M059J (cell line): ENCODE measurements at places on chromosomes 11 and 22.

DNA sequence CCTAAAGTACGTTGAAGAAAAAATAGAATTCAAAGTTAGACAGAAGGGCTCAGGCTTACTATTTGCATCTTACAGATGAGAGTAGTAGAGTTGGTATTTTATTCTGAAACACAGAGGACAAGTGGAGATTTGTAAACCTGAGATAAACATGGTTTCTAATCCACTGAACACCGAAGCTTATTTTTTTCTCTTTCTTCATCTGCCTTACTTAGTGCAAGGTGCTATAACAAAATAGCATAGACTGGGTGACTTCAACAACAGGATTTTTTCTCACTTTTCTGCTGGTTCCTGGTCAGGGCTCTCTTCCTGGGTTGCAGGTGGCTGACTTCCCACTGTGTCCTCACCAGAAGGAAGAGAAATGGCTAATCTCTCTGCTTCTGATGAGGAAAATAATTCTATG, 2.1 kb upstream of the HBG1 start:
- no peak for DNase-seq

- peak; percentile 18 for DNase-seq
Observed at GRCh38 chr11:6911948-6912347, 8.9 kb upstream of the OR2D3 start.

GRCh38 chr11:46876471-46876870, 30.4 kb upstream of the CKAP5 start:
- DNase-seq = no peak

- DNase-seq = no peak
Observed at GRCh38 chr22:44988671-44989070, 21.1 kb downstream of the PHF21B start.

DNA sequence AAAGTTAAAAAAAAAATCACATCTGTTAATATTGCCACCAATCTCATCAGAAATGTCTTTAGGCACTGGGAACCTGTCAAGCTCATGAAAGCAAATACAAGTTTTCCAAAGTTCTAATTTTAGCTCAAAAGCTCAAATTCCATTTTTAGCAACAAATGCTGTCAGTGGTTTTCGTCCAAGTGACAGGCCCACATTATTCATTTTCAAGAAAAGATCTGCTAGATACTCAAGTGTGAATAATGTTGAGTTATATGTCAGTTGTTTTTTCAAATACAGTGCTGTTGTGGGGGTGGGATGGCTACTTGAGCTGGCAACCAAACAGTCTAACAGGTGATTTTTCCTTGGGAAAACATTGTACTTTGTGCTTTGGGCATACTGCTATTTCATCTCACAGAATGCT, 1072.6 kb downstream of the OPCML start:
- no peak for DNase-seq

GRCh38 chr11:11641581-11641980, 19.8 kb upstream of the GALNT18 start:
- DNase-seq = no peak

- no peak for DNase-seq
Observed at GRCh38 chr11:93605642-93606041, 55.8 kb upstream of the CEP295 start.

DNA sequence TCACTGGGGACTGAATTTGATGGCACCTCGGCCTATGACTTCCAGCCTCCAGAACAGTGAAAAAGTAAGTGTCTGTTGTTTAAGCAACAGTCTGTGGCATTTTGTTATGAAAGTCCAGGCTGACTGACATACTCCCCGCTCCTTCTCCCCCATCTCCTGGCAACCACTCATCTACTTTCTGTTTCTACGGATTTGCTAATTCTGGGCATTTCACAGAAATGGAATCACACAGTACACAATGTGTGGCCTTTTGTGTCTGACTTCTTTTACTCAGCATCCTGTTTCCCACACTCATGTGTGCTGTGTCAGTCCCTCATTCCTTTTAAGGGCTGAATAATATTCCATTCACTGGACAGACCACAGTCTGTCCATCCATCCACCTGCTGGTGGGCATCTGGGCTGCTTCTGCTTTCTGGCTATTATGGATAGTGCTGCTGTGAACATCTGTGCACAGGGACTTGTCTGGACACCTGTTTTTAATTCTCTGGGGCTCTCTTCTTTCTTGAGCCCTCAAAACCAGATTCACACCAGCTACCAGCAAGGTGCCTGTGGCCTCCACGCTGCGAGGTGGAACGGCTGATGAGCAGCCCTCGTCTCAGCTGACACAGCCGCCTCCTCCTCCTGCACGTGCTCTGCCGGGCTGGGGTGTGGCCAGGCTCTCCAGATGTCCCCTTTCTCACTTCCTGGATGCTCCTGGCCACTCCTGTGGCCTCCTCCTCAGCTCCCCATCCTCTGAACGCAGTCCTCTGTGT, 333.1 kb downstream of the CTTN start:
- DNase-seq = no peak

DNA sequence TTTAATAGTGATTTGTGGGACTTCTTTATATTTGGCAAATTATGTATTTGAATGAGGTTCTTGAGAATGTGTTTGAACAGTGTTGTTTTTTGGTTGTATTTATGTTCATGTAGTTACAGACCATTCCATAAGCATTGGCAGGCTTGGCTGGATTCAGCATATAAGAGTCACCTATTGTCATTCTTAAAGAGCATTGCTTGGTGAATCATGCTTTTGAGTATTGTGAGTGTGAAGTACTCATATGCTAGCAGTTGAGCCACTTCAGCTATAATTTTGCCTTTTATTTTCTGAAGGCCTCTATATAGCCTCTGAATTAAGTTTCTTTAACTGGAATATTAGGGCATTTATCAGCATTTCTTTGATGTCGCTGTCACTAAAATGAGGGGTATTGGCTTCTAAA, 110.0 kb upstream of the GAL start:
- DNase-seq = peak; percentile 13

DNA sequence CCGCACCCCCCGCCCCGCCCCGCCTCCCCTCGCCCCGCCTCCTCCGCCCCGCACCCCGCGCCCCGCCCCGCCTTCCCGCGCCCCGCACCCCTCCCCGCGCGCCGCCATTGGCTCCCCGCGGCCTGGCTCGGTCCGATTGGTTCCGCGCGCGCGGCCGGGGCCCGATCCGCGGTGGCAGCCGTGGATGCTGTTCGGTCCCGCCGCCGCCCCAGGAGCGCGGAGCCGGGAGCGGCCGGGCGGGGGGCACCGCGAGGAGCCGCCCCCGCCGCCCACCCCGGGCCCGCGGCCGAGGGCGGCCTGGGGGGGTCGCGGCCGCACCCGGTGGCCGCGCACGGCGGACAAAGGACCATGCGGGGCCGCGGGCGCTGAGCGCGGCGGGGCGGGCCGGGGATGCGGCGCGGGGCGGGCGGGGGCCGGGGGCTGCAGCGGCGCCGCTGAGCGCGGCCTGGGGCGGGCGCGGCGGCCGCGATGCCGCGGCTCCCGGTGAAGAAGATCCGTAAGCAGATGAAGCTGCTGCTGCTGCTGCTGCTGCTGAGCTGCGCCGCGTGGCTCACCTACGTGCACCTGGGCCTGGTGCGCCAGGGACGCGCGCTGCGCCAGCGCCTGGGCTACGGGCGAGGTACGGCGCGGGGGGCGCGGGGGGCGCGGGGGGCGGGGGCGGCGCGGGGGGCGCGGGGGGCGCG, at the start of gene B4GALNT4:
Gene B4GALNT4, plus strand, starts transcription at position 164 of the 683 bp plus-strand sequence. Its CDS starts 305 bp downstream, at position 469.
- DNase-seq = no peak

DNA sequence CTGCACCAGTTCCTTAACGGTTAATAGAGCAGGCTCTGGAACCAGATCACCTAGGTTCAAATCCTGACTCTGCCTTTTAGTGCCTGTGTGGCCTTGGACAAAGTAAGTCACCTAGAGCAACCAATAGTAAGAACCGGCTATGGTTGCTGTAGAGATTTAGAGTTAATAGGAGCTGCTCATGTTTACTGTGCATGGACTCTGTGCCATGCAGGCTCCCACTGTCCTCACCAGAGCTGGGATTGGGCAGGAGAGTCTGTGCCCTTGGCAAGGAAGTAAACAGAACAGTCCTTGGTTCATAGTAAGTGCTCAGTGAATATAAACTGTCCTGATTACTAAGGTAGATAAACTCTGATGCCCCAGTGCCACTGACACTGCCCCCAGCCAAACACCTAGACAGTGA, 1.4 kb upstream of the TP53I11 start:
- no peak for DNase-seq

GRCh38 chr11:100941033-100941432, 188.6 kb downstream of the PGR start:
- no peak for DNase-seq

DNA sequence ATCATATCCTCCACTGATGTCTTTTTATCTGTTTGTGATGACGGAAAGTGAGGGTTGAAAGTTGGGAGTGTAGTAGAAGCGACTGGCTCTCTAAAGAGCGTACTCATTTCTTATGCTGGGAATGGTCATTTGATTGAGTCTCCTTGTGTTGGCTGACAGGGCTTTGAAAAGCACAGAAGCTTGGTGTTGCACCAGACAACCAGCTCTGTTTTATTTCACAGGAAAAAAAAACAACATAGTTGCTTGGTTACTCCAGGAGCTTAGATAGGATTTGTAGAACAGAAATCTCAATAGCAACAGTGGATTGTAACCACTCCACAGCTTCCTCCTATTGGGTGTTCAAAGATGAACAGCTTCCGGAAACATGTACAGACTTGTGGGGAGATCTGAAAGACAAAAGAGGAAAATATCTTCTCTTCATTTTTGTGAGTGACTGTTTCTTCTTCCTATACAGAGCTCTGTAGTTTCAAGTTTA, 2.7 kb downstream of the RBM14 start:
- peak; percentile 53 for DNase-seq

DNA sequence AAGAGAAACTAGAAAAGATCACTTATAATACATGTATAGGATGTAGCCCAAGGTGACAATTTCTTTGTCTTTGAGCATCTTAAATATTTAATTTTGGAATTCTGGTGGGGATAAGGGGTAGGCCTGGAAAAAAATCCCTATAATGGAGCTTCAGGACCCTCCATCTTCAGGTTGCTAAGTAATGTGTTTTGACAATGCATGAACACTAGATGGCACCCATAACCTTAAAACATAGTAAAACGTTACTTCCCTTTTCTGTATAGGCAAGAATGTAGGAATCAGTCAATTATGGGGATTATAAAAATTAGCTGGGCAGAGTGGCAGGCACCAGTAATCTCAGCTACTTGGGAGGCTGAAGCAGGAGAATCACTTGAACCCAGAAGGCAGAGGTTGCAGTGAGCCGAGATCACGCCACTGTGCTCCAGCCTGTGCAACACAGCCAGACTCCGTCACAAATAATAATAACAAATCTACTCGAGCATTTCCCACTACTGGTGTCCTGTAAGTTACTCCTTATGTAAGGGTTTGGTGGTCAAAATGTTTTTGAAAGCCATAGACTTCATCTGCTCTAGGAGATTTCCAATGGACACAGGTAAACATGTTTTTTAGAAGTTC, 541.9 kb upstream of the CCDC90B start:
- peak; percentile 36 for DNase-seq

GRCh38 chr11:46290598-46291309, 13.3 kb downstream of the CREB3L1 start:
- DNase-seq = peak; percentile 97

DNA sequence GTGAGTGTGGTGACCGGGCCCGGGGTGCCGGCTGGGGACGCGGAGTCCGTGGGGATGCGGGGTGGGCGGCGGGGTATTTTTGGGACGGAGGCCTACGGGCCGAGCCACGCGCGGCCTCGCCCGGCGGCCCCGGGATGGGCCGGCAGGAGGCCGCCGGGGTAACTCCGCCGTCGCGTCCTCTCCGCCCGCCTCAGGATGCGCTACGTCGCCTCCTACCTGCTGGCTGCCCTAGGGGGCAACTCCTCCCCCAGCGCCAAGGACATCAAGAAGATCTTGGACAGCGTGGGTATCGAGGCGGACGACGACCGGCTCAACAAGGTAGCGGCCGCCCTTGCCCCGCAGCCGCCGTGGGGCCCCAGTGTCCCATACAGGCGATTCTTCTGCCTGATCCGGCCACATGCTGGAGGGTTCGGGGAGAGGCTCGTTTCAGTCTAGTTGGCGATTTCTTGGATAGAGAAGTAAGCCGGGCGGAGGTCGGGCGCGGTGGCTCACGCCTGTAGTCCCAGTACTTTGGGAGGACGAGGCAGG, 337 bp downstream of the RPLP2 start:
- no peak for DNase-seq

DNA sequence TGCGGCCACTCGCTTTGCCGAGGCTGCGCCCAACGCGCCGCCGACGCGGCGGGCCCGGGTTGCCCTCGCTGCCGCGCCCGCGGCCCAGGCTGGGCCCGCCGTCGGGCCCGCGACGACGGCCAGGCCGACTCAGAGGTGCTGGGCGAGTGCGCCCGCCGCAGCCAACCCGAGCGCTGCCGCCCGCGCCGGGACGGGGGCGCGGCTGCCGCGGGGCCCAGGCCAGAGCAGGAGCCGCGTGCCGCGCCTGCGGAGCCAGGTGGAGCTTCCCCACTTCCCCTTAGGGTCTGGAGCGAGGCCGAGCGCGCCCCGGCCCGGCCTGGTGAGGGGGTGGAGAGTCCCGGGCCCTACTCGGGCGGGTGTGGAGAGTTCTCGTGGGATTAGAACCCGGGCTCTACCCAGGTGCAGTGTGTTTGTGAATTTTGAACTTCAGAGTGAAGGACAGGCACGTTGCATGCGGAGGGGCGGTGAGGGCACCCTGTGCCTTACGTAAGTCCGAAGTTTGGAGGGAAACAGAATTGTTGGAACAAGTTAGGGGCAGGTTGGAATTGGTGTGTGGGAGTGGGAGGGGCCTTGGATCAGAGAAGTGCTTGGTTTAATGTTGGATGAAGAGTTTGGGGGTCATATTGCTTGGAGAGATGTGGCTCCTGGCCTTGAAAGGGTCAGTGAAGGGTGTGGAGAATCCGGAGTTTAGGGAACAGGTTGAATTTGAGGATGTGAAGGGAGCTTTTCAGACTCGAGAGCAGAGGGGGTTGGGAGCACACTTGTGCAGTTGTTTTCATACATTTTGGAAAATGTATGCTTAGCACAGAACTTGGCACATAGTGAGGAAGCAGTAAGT, 697 bp downstream of the RNF169 start:
- peak; percentile 54 for DNase-seq

DNA sequence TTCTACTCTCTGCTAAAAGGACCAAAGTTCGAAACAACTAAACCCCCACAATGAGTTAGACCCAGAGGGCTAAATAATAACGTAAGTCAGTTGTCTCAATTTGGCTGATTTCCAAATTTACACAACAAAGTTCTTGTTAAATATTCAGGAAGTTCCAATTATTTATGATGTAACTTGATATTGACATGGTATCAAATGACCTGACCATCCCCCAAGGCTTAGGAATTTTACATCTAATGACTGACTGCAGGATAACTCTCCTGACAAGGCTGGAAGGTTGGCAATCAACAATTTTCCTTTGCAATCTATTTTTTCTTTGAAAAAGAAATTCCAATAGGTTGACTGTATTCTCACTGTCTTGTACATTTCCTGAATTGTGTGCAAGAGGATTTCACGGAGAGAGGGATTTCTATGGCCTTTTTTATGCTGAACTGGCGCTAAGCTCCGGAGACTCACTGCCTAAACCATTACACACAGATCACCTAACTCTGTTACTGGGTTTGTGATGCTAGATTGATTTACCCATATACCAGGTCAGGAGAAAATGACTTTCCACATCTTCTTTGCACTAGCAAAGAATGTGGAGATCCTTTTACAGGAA, 9.6 kb upstream of the CDON start:
- peak; percentile 53 for DNase-seq
